Activated naive CD8-positive, alpha-beta T cell treated with anti-CD3 and anti-CD28 coated beads for 36 hours (primary cell): ENCODE measurements at places on chromosomes 2 and 18.
A peak's percentile ranks its signal among the peaks of the same experiment; 100 is the strongest.

GRCh38 chr2:47022186-47022765 lies 106.7 kb upstream of the MCFD2 start:
- no peak for DNase-seq

- DNase-seq: no peak
Measured at GRCh38 chr18:10949655-10950054, 199.7 kb downstream of the PIEZO2 start.

- DNase-seq: no peak
Measured at GRCh38 chr2:39118786-39119499, 1.9 kb downstream of the SOS1 start.

- DNase-seq: no peak
Measured at GRCh38 chr18:79693561-79694205, 14.1 kb downstream of the CTDP1 start.

DNA sequence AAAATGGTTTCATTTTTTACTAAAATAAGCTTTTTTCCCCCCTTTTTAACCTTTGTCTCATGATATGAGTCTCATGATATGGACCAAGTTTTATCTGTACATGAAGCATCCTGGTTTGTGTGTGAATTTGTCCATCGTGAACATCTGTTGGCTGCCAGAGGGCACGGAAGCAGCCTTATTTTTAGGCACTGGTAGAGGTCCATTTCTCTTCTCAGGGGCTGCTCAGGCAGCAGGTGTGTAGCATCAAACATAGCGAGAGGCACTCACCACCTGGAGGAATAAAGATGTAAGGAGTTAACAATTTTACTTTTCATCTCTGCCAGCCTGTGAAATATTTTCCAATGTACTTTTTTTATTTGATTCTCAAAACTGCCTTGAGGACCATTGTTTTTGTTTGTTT lies 134.5 kb downstream of the RHBDD1 start:
- DNase-seq: no peak

DNA sequence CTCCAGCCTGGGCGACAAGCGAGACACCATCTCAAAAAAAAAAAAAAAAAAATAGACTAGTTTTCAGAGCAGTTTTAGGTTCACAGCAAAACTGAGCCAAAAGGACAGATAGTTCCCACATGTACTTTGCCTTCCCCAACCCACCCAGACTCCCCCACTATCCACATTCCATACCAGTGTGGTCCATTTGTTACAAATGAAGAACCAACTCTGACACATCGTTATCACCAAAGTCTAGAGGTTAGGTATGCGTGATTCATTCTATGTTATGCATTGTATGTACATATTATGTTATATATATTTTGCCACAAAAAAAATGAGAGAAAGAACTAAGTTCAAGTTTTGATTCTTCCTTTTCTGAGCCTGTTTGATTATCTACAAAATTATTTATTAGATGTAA lies 3.5 kb downstream of the DUSP11 start:
- DNase-seq: no peak

DNA sequence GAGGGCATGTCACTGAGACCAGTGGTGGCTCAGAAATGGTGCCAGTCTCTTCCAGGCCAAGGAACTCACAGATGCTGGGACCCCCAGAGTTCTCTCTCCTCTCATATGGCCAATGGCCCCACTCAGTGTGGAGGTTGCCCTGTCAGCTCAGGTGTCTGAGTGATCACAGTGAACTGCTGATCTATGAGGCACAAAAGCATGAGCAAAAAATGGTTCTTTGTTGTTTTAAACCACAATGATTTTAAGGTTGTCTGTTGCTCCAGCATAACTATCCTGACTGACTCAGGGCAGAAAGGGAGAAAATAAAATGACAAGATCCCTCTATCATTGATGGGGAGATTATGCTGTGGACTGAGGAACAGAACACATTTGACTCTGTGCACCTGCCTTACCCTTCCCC lies 57.8 kb downstream of the FBLN7 start:
- DNase-seq: no peak

- no peak for DNase-seq
Measured at GRCh38 chr2:99805930-99806476, 316.2 kb upstream of the REV1 start.

DNA sequence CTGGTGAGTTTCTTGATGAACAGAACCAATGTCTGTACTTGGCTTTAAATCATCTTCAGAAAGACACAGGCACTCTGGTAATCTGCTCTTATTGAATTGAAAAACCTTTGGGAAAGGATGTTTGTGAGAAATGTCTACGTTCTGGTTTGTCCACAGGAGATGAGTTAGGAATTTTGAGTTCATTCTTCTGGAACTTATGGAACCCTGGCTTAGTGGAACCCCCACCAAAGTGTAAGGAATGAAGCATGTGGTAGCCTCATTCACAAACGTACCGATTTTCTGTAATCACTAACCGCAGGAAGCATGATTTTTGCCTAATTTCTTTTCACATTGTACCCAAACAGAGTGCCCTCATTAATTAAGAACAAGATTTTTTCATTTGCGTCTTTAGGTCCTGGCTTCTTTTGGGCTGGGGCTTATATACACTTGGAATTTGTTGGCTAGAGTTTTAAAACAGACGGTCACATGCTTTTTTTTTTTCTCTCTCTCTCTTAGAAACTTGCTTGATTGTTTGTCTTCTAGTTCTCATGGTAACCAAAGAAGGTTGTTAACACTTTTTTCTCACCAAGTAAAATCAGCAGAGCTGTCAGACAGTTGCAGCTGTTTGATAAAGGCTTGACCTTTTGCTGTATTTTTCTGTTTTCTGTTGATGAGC lies 314.1 kb upstream of the THUMPD2 start:
- DNase-seq: no peak

- DNase-seq: no peak
Measured at GRCh38 chr2:32342801-32343200, 14.0 kb upstream of the BIRC6 start.

DNA sequence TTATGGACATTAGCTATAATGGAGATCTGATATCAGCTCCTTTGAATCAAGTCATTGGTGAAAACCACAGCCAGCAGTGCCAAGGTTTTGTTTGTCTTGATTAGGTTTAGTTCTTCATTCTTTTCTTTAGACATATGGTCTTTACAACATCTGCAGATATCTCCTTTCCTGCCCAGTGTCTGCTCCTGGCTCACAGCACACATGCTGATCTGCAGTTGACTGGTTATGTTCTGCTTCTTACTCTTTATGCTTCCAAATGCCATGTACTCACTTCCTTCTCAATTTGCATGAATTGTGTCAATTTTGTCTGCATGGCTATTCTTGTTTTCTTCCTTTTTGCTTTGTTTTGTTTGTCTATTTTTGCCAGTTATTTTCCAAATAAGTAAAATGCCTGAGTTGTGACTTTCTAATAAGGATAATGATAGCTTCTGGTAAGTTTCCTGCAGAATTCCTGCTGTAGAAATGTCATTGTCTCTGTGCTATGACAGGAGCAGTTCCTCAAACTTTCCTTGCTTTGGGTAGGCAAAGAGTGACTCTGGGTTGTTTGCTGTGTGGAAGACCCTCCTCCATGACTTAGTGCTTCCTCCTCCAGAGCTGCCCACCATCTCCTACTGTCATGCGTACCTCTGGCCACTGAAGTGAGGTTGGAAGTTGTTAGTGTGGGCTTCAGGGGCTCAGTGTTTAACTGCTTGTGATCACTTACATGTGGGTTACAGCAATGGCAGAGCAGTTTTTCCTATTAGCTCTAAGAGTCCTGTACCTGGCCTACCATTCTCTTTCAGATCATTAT lies 8.2 kb downstream of the ARHGAP25 start:
- no peak for DNase-seq

GRCh38 chr18:70195852-70196434 lies 9.5 kb downstream of the RTTN start:
- DNase-seq: no peak

DNA sequence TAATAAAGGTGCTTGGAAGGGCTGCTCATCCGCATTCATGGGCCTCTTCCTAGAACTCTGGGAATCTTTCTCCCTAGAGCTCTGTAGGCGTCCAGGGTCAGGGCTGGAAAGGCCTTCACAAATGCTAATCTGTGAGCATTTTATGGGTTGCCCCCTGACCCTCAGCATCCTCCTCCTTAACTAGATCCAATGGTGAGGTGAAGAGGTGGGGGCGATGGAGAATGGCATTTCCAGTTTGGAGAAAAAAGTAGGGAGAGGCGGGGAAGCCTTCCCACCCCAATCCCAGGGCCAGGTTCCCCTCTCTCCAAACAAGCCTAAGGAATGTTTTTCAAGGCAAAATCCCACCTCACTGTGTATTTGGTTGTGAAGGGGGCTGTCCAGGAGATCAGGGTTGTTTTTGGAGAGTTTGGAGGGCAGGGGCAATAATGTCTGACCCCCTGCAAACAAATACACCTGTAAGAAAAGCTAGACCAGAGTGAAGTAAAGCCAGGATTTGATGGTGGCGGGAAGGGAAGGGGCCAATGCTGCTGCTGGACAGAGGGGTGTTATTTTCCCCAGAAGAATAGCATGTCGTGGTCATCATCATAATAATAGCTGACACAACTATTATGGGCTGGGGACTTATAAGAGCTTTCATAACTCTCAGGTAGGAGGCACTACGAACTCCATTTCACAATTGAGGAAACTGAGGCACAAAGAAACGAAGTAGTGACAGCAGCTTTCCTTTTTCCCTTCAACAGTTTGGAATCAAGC lies 1.4 kb upstream of the MYCN start:
- DNase-seq: no peak

GRCh38 chr2:69642709-69643601 lies 584 bp downstream of the AAK1 start:
- DNase-seq: peak; percentile 61

- peak; percentile 70 for DNase-seq
Measured at GRCh38 chr2:218284106-218284811, 8.0 kb downstream of the TMBIM1 start.

- DNase-seq: no peak
Measured at GRCh38 chr2:70541481-70542020, 12.1 kb downstream of the TGFA start.

DNA sequence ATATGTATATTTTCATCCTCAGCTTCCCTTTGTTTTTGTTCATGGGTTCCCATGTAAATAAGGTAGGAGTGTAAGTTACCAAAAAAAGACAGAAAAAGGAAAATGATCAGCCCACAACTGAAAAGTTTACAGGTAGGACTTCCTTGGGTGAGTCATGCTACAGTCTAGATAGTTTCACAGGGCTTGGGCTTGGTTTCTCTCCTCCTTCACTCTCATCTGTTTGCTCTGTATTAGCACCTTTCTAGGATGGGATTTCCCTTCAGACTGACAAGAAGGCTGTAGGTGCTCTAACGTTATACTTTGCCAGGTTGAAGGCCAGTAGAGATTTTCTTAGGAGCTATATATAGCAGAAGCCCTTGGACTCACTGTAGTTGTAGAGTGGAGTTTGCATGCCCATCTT lies 57.9 kb downstream of the FAM171B start:
- DNase-seq: no peak

DNA sequence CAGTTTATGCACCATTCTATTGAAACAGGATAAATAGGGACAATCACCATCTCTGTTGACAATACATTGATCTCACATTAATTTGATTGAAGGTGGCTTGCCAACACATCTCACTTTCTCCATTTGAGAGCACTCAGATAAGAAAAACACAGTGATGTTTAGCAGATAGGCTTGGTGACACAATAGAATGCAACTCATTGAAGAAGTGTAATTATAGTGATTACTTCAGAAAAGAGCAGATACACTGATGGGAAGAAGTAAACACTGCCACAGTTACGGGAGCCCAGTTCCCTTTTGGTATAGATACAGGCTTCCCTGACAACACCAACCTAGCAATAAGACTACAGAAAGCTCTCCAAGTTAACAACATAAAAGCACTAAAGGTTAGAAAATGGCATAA lies 89.1 kb downstream of the FIGN start:
- DNase-seq: no peak

DNA sequence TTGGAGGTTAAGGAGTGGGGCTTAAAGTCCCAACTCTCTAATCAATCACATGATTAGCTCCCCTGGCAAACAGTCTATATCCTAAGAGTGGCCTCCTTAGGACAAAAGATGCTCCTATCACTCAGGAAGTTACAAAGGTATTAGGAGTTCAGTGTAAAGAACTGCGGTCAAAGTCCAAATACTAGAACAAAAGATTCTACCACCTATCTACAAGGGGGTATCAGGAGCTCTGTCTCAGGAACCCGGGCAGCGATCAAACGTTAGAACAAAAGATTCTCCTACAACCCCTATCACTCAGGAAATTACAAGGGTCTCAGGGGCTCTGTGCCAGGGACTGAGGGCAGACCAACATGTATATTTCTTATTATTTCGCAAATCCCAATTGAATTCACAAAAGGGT lies 58.0 kb downstream of the DTNB start:
- no peak for DNase-seq

DNA sequence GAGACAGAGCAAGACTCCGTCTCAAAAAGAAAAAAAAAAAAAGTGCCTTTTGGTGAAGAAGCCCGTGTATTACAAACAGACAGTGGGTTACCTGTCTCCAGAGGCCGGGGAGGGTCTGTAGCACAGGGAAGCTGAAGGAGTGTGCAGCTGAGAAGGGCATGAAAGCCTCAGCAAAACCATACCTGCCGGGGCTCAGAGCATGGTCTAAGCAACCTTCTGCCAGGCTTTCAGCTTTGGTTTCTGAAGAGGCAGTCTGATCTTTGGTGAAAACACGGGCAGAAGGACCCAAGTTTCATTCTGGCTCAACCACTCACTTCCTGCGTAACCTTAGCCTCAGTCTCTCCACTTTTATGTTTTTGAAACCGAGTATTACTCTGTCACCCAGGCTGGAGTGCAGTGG lies 21.5 kb downstream of the SH2D6 start:
- DNase-seq: peak; percentile 28

DNA sequence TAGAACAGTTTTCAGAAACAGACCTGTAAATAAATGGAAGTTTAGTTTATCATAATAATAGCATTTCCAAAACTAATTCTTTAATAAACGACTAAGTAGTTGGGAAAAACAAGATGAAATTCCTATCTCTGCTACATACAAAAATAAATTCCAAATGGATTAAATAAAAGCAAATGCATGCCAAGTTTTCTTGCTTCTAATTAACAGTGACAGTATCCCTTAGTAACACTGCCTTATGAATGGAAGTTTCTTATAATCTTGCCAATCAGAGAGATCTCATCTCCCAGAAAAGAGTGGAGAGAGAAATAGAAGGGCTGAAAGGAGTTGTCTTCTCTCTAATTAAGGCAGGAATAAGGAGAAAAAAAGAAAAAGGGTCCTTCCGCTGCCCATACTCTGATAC lies 133.9 kb downstream of the GFPT1 start:
- no peak for DNase-seq

DNA sequence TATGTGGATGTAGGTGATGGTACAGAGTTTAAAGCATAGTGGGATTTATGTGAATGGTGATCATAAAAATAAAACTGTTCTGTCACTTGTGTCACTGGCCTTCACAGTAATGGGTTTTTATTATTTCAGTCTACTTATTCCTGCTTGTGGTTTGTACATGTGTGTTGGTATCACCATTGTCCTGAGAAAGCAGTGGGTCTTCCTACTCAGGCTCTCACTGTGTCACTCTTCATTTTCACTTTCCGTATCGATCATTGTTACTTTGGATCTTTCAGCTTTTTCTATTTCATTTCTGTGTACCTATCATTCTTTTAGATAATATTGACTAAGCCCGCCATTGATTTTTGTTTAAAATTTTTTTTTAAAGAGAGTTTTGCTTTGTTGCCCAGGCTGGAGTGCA lies 7.4 kb downstream of the MRPL30 start:
- DNase-seq: no peak
